ENCODE measurements at places on chromosomes 5 and 9.
A peak's percentile ranks its signal among the peaks of the same experiment; 100 is the strongest.

DNA sequence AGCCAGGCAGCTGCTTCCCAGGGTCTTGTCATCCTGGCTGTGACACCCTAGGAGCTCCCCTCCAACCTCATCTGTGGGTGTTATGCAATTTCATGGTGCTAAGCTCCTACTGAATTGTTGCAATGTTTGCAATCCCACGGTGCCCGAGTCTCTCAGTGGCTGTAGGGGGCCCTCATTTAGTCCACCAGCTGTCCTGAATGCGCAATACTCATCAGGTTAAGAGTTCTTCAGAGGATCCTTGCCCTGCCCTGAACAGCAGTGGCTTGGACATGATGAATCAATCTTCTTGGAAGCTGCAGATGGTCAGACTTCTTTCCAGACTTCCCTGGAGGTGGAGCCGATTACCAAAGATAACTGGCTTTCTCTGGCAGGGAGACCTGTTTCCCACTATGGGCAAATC, 584.1 kb downstream of the CCDC171 start:
- DNase-seq = no peak

GRCh38 chr5:132064140-132064539, 3.7 kb downstream of the IL3 start:
- peak; percentile 55 for DNase-seq

GRCh38 chr9:88812938-88813637, 178.2 kb upstream of the S1PR3 start:
- no peak for DNase-seq

DNA sequence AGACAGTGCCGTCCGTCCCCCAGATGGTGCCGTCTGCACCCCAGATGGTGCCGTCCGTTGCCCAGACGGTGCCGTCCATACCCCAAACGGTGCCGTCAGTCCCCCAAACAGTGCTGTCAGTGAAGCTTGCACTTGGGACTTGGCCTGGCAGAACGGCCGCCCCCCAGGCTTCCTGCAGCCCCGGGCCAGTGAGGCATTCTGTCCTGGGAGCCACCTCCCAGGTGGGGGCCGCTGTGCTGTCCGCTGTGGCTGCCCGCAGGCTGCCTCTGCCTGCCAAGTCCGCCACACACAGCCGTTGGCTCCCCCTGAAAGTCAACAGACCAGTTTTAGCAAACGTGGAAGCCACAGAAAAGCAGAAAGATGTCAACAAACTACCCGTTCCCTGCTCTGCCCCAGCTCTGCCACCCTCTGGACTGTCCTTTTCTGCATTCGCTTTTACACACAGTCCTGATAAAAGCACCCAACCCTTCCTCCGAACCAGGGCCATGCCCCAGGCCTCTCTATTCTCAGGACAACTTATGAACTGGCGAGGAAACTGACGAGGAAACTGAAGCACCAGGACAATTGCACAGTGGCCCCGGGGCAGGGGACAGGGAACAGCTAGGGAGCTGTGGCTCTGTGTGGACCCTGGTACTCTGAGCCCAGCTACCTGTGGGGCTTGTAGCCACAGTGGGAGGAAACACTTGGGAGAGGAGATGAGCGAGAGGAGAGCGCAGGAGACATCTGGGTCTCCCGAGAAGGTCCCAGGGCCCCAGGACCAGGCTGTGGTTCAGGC, 39.6 kb upstream of the RXRA start:
- no peak for DNase-seq

DNA sequence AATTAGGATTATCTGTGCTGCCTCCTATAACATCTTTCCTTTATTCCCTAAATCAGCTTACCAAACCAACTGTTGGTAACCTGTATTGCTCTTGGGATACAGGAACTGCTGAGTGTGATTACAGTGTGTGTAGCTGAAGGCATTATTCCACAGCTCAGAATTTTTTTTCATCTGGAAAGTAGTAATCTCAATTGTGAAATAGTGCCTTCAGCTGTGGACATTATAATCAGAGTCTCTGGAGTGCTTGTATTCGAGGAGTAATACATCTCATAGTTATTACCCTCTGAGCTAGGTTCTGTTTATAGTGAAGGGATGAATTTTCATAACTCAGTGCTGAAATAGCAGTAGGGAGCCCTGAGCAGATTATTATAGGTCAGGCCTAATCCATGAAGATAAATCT, 199.5 kb downstream of the MAST4 start:
- DNase-seq = no peak
